ENCODE measurements at places on chromosomes 2 and 18.

DNA sequence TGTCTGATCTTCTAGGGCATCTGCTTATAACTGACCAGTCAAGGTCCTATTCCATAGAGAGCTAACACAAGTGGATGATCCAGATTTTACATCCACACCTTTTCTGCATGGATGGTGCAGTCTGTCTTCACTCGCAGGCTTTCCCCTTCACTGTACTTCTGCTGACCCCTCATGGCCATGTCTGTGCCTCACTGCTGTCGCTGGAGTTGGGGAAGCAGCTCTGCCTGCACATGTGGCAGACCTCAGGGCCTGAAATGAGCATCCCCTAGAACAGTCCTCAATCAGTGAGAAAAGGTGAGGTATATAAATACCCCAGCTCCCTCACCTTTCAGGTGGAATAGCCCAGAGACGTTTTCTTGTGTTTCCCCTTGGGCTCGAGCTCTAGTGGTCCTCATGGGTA lies 233.8 kb downstream of the ANKRD36B start:
- no peak for DNase-seq

GRCh38 chr2:121611730-121612705 lies 37.2 kb downstream of the CLASP1 start:
- no peak for DNase-seq

DNA sequence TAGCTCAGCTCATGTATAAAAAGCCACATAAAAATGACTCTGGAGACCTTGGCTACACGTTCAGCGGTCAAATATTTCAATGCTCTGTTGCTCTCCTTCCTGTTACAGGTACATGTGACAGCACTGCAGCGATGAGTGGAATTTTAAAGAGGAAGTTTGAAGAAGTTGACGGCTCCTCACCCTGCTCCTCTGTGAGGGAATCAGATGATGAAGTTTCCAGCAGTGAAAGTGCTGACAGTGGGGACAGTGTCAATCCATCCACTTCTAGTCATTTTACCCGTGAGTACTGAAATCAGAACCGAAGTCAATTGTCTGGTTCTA lies 125.4 kb downstream of the CSRNP3 start:
- no peak for DNase-seq

DNA sequence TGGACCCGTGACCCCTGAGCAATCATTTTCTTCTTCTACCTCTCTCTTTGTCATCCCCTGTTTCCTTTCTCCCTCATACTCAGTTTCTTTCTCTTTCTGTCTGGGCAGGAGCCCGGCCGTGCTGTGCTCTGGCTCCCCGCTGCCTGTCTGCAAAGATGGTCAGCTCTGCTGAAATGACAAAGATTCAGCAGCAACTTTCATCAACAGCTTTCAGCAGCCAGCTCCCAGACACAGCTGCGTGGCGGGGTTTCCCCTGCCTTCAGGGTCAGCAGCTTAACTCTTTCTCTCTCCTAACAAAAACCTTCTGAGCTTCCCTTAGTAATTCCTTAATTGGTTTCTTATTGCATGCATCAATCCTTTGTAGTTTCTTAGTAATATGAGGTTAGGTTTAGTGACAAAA lies 1234.4 kb downstream of the CNTNAP5 start:
- no peak for DNase-seq
